ENCODE measurements at places on chromosomes 5 and 9.

DNA sequence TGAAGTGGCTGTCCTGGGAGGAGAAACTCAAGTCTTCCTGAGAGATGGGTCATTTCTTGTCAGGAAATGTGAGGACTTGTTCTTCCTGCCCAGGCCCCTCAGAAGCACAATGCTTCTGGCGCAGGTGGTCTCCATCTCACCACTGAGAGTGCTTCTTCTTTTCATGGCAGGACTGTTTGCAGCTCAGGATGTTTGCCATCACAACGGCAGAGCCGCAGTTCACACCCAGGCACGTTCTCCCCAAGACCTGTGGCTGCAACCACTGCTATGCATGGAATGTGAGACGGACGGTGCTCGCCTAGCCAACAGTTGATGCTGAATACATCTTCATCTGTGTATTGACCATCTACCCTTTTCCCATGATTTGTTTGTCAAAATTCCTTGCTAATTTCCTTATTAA, 216.3 kb downstream of the GADD45G start:
- DNase-seq = no peak

- DNase-seq = no peak
Observed at GRCh38 chr9:74096420-74096819, 400.7 kb upstream of the RORB start.

GRCh38 chr5:118236108-118236849, 752.1 kb downstream of the DTWD2 start:
- no peak for DNase-seq

DNA sequence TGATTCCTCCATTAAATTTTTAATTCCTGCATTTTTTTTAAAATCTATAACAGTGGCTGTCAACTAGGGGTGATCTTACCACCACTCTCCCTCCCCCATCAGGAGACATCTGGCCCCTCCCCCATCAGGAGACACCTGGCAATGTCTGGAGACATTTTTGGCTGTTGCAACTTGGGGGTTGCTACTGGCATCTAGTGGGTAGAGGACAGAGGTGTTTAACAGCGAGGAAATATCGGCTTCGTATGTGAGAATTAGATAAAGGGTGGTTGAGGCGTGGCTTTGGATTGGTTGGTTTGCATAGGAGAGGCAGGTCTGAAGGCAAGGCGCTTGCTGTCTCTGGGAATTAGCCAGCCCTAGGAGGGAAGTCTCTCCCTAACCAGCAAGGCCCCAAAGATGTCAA, 10.5 kb downstream of the CDHR2 start:
- no peak for DNase-seq

DNA sequence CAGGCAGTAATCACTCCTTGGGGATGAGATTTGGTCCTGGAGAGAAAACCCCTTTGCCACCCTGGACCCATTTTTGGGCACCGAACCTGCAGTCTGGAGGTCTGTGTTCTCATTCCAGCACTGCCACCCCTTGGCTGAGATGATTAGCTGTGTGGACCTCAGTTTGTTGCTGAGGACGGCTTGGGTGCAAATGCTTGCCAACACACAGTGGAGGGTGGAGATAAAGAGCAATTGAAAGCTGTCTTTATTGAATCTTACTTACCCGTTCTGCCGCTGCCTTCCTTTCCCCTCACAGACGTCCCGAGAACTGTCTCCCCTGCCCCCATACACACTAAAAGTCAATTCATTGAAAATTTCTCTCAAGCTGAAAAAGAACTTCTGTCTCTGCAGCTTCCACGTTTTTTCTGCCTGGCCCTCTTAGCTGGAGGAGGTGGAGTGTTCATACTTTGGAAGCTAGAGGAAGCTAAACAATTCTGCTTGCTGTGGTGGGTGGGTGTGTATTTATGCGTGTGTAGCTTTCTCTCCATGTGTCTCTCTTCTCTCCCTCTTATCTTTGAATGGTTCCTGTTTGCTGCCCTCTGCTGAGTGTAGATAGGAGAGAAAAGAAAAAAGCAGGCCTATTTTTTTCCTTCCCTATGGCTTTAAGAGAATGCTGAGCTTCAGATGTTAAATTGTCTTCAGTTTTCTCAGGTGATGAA, 6.6 kb downstream of the GALNT10 start:
- DNase-seq = no peak

DNA sequence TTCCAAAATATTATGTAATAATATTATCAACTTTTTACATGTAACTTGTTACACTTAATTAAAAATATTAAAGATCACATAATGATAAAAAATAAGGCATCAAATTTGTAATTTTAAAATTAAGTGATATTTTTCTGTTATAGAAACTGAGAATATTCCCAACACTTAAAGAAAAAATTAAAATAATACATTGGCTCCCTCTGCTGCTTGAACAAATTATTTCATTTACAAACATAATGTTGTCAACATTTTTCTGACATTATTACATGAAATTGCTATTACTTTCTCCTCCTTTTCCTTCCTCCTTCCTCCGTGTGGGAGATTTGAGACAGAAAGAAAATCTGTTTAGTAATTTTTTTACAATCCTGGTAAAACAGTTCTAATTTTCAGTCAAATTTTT, 42.3 kb downstream of the RNF180 start:
- DNase-seq = no peak

DNA sequence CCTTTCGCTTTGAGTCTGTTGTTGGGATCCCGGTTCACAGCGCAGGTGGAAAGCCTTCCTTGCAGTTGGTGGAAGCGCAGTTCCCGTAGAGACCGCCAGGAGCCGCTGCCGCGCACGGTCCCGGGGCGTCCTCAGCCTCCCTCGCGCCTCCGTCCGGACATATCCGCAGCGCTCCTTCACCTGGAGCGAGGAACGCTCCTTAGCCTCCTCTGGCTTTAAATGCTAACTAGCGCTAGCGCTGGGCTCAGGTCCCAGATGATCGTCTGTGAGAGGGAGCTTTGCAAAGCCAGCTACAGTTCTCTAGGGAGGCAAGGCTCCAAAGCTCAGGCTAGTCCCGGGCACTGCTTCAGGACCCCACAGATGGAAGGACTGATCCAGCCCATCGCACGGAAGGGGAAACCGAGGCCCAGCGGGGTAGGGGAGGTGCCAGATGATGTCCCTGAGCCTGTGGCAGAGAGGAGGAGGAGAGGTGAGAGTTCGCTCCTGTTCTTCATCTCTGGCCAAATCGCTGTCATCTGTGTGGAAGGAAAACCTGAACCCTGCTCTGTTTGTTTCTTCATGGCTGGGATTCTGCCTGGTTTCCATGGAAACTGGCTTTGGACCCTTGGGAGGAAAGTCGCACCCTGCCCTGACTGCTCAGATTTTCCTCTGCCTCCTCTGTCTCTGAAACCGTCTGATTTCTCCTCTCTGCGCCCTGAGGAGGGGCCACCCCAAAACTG, 31.4 kb downstream of the COL15A1 start:
- no peak for DNase-seq

DNA sequence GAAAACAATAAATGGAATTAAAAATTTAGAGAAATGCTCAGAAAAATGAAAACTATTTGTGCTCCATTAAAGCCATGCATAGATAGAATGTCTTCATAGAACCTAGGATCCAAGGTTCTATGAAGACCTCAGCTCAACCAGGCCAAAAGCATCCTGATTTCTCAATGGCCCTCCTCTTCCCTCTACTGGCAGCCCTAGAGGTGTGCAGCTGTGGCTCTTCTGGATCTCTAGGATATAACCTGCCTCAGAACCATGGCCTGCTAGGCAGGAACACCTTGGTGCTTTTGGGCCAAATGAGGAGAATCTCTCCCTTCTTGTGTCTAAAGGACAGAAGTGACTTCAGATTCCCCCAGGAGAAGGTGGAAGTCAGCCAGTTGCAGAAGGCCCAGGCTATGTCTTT, 15.1 kb downstream of the IFNA1 start:
- DNase-seq = no peak

DNA sequence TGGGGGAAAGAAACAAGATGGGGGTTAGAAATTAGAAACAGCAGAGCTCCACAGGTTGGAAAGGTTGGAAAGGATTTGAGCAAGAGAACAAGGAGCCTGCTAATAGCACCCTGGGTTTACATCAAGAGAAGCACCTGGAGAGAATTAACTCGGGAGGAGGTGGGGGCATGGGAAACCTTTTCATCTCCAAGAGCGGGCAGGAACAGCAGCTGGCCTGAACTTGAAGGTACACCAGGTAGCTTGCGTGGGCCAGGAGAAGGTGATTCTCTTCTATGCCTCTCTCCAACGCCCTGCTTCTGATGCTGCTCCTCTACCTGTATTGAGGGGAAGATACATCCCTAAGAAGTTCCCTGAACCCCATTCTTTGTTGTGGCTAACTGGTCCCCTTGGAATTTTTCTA, 37.1 kb upstream of the GLRX start:
- no peak for DNase-seq

DNA sequence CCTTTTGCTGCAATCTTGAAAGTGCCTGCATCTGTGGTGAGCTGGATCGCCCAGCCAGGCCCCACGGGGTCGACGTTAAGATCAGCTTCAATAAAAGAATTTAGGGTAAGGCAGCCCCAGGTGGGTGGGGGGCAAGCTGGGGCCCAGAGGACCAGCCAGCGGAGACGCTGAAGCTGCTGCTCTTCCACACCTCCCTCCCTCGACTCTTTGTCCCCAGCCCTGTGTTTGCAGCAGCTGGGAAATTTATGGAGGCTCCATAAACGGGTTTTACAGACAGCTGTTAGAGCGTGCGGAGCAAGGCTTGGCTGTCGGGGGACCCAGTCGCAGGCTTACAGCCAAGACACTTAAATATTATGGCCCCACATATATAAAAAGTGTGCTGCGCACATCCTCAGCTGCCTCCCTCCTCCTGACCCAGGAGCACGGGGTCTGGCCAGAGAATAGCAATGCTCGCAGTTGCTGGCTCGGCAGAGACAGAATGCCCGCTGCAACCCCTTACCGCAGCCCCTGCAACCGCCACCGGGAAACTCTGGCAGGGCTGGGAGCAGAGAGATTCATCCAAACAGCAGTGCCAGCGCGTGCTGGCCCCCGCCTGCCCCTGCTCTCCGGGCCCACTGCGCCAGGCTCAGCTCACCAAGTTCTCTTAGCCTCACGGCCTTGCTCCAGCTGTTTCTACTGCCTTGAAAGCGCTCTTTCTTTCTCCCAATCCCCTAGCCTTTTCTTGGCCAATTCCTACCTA, 28.4 kb upstream of the MVB12B start:
- DNase-seq = no peak

GRCh38 chr5:142621227-142621626, 64.7 kb downstream of the FGF1 start:
- no peak for DNase-seq

DNA sequence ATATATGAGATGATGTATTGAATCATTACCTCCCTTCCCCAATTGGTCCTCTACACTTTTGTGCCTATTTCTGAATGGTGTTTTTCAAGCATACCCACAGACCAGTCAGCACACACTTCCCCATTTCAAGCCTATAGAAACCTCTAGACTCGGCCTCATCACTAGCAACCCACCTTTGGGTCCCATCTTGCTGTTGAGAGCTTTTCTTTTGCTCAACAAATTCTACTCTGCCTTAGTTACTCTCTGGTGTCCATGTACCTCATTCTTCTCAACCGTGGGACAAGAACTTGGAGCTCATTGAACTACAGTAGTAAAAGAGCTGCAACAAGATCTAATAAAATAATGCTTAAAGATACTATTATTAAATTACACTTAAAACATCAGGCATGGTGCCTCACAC, 49.0 kb upstream of the KDM4C start:
- DNase-seq = no peak

GRCh38 chr5:134577022-134577795, 51.7 kb downstream of the JADE2 start:
- DNase-seq = no peak

DNA sequence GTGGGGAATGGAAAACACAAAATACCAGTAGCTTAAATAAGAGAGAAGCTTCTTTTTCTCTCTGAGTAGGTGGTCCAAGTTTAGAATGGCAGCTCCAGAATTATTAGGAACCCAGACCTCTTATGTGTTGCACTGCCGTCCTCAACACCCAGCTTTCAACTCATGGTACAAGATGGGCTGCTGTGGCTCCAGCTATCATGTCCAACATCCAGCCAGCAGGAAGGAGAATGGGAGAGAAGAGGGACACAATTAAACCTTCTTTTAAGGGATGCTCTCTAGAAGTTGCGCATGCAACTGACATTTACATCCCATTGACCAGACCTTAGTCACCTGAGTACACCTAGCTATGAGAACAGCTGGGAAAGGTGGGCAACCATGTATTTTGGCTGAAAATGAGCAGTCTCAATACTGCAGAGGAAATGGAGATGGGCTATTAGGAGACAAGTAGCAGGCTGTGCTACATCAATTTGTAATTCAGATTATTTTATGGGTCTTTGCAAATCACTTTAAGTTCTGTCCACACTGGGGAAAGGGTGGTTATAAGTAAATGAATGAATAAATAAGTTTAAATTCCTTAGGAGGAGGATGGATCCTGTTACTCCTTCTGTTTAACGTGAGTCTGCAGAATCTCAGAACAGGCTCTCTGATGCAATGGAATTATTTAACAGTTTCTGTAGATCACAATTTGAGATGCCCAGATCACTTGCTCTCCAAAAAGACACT, 76.1 kb downstream of the SLC28A3 start:
- no peak for DNase-seq

- peak; percentile 57 for DNase-seq
Observed at GRCh38 chr5:10719965-10720364, 41.1 kb downstream of the DAP start.

DNA sequence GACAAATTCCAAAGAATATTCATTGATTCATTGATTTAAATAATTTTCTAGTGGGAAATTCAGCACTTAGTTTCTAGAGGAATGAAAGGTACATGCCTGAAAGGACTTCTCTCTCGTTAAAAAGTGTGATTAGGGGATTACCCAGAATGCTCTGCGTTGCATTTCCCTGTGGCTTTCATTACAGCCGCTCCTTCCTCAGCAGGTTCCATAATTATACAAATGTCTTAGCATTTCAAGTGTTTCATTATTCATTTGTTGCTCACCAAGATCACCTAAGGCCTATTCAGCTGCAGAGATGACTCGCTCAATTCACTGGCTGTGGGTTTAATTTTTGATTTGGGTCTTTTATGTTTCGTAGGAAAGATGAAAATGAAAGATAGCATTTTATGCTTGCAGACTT, 52.8 kb downstream of the SPATA31C2 start:
- no peak for DNase-seq

GRCh38 chr5:174655351-174655750, 69.0 kb upstream of the MSX2 start:
- DNase-seq = no peak

GRCh38 chr9:22682961-22683699, 236.5 kb downstream of the DMRTA1 start:
- DNase-seq = peak; percentile 52

- DNase-seq = no peak
Observed at GRCh38 chr5:172207511-172207910, 13.5 kb downstream of the EFCAB9 start.

DNA sequence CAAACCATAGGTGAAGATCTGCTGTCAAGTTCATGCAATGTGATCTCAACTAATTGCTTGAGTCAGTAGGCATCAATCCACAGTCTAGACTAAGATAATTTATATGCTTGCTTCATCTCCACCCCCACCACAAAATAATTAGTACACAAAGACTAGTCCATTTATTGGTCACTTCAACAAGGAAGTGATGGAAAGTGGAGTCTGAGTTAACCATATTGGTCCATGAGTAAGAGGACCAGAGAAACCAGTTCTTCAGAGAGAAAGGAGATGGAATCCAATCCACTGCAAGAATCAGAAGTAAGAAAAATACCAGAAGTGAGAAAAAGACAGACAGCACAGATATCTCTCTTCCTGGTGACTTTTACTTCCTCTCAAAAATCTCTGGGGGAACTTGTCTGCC, 366.5 kb downstream of the CHSY3 start:
- no peak for DNase-seq
